ENCODE measurements at places on chromosomes 5 and 9.

DNA sequence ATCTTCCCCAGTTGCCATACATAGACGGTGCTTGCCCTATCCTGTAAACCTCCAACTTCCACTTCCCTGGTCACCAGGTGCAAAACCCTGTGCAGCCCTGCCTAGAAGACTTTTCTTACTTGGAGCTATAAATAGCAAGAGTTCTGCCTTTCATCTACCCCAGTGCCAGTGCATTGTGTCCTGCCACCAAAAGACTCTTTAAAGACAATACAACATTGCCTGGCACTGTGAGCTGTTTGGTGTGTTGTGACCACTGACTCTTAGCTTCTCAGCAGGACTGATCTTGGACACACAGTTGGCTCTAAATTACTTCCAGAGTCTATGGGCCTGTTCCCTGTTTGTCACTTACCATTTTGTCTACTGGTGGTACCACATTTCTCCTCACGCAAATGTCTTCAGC lies 608.1 kb downstream of the CDH9 start:
- DNase-seq = no peak
- H3K4me3 ChIP-seq = no peak overlapping the region
- no peaks in the 10 kb centered on the region for H3K36me3 ChIP-seq
- H3K4me1 ChIP-seq = no peaks in the 10 kb centered on the region

- no peak overlapping the region for H3K27ac ChIP-seq
- H3K4me1 ChIP-seq = peaks cover 9% of the 10 kb centered on the region
- no peak for DNase-seq
- no peak overlapping the region for H3K4me3 ChIP-seq
Observed at GRCh38 chr9:97384406-97385262, 27.3 kb upstream of the TDRD7 start.

DNA sequence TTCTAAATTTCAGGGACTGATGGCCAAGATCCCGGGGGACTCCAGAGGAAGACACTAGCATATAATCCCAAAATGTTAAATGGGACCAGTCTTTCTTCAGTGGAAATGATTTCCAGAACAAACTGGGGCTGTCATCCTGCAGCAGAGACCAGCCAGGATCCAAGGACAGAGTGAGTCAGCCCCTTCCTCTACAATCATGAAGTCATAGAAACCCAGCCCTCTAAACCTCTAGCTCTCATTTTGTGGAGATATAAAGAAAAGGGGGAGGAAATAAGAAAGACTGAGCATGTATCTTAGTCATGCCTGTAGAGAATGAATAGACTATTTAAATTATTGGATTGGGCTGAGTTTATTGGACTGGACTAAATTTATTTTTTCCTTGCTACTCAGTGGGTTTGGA lies 318.3 kb downstream of the AGTPBP1 start:
- no peak for DNase-seq
- no peaks in the 10 kb centered on the region for H3K36me3 ChIP-seq
- H3K27ac ChIP-seq = no peak overlapping the region
- no peaks in the 10 kb centered on the region for H3K27me3 ChIP-seq
- H3K4me1 ChIP-seq = peaks cover 6% of the 10 kb centered on the region

- DNase-seq = no peak
- no peak overlapping the region for H3K4me3 ChIP-seq
- H3K27ac ChIP-seq = no peak overlapping the region
- H3K36me3 ChIP-seq = no peaks in the 10 kb centered on the region
Observed at GRCh38 chr5:83751201-83751600, 30.5 kb upstream of the HAPLN1 start.

GRCh38 chr5:78472469-78473106 lies 112.2 kb downstream of the SCAMP1 start:
- H3K4me1 ChIP-seq = no peaks in the 10 kb centered on the region
- H3K27me3 ChIP-seq = no peaks in the 10 kb centered on the region
- H3K27ac ChIP-seq = no peak overlapping the region

GRCh38 chr5:133519191-133519590 lies 93.2 kb downstream of the FSTL4 start:
- no peak overlapping the region for H3K27ac ChIP-seq
- no peak for DNase-seq
- H3K27me3 ChIP-seq = no peaks in the 10 kb centered on the region
- no peaks in the 10 kb centered on the region for H3K4me1 ChIP-seq

GRCh38 chr5:79973511-79973910 lies 17.6 kb downstream of the MTX3 start:
- no peak overlapping the region for H3K4me3 ChIP-seq
- no peak for DNase-seq
- H3K27me3 ChIP-seq = no peaks in the 10 kb centered on the region
- H3K4me1 ChIP-seq = no peaks in the 10 kb centered on the region

GRCh38 chr5:166906991-166907713 lies 1384.3 kb upstream of the WWC1 start:
- H3K27me3 ChIP-seq = no peaks in the 10 kb centered on the region
- H3K27ac ChIP-seq = no peak overlapping the region
- no peaks in the 10 kb centered on the region for H3K36me3 ChIP-seq
- no peak for DNase-seq
- H3K4me3 ChIP-seq = no peak overlapping the region

DNA sequence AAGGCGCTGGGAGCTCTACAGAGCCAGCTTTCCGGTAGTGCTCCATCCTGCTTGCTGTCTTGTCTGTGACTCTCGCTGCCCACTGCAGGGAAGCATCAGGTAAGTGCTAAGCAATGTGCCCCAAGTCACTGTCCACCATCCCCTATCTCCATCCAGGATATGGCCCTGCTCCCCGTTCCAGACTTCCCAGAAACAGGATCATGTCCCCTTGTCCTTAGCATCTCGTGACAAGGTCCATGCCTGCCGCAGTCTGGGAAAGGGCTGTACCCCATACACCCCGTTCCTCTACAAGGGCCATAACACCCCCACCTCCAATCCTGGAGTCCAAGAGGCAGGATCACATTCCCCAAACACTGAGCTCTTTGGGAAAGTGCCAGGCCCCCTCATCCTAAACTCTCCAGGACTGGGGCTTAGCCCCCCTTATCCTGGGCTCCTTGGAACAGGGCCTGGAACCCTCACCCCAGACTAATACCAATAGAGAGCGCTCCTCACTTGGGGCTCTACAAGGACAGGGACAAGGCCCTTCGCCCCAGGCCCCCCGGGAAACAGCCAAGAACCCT lies 566 bp downstream of the RPP25L start:
- DNase-seq = no peak
- H3K4me1 ChIP-seq = peaks cover 6% of the 10 kb centered on the region
- H3K27me3 ChIP-seq = no peaks in the 10 kb centered on the region
- H3K4me3 ChIP-seq = peak overlapping the region; percentile 86

DNA sequence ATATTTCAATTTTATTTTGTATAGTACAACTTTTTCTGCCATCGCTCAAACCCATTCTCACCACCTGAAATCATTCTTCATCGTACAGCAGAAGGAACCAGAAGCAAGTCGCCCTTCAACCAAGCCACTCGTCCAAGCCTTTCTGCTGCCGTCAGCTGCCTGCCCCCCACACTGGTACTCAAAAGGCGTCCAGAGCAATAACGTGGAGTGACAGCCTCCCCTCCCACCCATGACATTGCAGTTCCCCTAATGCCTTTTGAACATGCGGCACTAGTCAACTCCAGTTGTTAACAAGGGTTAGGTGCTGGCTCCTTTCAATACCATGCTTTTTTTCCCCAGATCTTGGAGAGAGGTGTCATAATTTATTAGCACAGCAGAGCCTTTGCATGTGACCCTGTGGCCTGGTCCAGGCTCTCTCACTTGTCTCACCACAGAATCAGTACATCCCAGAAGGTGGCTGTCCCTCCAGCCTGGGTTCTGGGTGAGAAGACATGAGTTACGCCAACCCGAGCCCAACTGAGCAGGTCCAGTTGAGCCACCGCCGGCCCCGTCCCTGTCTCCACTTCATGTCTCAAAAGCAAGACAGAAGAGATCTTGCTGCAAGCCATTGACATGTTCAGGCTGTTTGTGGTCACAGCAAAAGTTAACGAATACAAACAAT lies 20.4 kb upstream of the MED10 start:
- H3K27me3 ChIP-seq = no peaks in the 10 kb centered on the region
- no peak overlapping the region for H3K27ac ChIP-seq
- no peak overlapping the region for H3K4me3 ChIP-seq
- H3K4me1 ChIP-seq = peaks cover 39% of the 10 kb centered on the region

- no peak overlapping the region for H3K4me3 ChIP-seq
- H3K27me3 ChIP-seq = no peaks in the 10 kb centered on the region
- H3K27ac ChIP-seq = no peak overlapping the region
- no peaks in the 10 kb centered on the region for H3K4me1 ChIP-seq
- no peaks in the 10 kb centered on the region for H3K36me3 ChIP-seq
Observed at GRCh38 chr9:406886-407654, 192.4 kb downstream of the DOCK8 start.

DNA sequence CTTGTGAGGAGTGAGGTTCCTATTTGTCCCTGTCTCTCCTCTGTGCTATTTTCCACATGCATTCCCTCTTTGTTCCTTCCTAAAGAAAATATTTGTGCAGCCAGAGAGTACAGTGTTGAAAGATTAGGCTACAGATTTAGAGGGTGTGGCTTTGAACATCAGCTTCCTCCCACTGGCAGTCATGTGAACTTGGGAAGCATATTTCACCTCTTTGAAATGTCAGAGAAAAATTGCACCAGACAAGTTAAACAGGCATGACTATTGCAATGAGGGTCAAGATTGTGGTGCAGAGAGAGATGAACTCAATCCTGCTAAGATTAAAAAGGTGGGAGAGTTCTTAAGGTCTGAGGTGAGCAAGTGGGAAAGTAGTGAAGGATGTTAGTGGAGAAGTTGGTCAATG lies 641.0 kb downstream of the DNAH5 start:
- peaks cover 18% of the 10 kb centered on the region for H3K4me1 ChIP-seq
- DNase-seq = no peak
- no peak overlapping the region for H3K4me3 ChIP-seq
- H3K36me3 ChIP-seq = no peaks in the 10 kb centered on the region

DNA sequence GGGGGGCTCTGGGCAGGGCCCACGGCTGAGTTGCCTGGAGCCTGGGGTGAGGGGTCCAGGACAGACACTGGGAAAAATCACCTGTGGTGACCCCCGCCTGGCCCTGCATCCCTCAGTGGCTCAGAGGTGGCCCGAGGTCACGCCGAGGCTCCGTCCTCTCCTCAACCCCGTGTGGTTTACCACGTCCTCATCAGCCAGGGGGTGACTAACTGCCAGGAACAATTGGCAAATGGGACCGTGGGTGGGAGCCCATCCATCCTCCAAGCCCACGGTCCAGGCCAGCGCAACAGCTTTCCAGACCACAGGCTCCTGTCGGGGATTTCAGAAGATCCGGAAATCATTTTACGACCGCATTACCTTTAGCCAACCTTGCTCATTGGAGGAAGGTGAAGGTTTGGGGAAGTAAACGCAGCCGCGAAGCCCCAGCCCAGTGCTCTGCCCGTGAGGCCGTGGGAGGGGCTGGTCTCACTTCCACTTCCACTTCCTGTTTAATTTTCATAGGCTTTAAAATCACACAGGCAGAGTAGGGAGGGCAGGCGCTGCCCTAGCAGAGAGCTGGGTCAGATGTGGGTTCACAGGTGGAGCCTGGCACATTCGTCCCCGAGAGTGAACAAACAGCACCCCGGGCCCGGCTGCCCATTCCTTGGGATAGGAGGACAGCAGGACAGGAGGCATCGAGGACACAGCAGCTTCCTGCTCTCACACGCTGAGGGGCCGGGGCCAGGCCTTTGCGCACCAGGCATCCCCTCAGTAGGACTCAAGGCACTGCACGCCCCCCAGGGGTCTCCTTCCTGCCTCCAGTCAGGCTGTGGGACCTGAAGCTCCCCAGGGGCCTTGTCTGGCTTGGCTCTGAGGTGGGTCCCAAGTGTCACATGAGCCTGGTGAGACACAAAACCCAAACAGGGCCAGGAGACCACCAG lies 19.8 kb upstream of the SLC9A3 start:
- DNase-seq = peak; percentile 73
- peaks cover 12% of the 10 kb centered on the region for H3K4me1 ChIP-seq
- peak overlapping the region; percentile 38 for H3K4me3 ChIP-seq
- peak overlapping the region; percentile 32 for H3K27ac ChIP-seq

DNA sequence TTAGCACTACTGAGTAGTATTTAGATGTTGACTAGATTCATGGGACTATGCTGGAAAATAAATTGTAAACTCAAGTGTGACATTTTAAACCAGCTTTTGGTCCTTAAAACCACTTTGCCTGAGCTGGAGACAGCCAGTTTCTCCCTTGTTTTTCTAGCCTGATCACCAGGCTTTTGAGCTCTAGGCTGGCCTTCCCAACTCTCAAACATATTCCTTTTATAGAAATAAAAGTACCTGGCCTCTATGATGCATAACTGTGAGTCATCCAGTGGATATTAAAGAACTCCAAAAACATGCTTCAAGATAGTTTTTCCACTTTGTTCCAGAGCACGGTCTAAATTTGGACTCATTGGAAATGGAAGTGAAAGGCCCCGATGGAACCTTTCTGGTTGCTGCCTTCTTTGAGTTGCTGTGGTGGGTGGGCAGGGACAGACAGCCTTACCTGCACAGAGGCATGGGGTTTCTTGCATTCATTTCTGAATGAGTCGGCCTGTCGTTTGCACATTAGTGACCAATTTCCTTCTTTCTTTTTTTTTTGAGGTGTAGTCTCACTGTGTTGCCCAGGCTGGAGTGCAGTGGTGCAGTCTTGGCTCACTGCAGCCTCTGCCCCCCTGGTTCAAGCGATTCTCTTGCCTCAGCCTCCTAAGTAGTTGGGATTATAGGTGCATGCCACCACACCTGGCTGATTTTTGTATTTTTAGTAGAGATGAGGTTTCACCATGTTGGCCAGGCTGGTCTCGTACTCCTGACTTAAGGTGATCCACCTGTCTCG lies 43.1 kb downstream of the TRIO start:
- no peaks in the 10 kb centered on the region for H3K27me3 ChIP-seq
- no peaks in the 10 kb centered on the region for H3K36me3 ChIP-seq

GRCh38 chr9:132975961-132976360 lies 2.5 kb upstream of the GFI1B start:
- no peaks in the 10 kb centered on the region for H3K36me3 ChIP-seq
- no peaks in the 10 kb centered on the region for H3K4me1 ChIP-seq
- no peak for DNase-seq
- H3K27ac ChIP-seq = no peak overlapping the region
- peaks cover 84% of the 10 kb centered on the region for H3K27me3 ChIP-seq
- no peak overlapping the region for H3K4me3 ChIP-seq
